ENCODE measurements at places on chromosomes 1 and 21. TPM values are rescaled to one million over a fixed set of nuclear protein-coding genes. Genes with fewer than 3 reads are reported as not detected.

TMPRSS3 gene
- not detected for total RNA-seq

GRCh38 chr1:44020464-44020863, 10.8 kb downstream of the SLC6A9 start:
- DNase-seq: peak; percentile 13

NDUFS5 gene
- total RNA-seq: 728 TPM

GRCh38 chr1:153306303-153307220, 6.2 kb downstream of the PGLYRP3 start:
- no peak for DNase-seq

DNA sequence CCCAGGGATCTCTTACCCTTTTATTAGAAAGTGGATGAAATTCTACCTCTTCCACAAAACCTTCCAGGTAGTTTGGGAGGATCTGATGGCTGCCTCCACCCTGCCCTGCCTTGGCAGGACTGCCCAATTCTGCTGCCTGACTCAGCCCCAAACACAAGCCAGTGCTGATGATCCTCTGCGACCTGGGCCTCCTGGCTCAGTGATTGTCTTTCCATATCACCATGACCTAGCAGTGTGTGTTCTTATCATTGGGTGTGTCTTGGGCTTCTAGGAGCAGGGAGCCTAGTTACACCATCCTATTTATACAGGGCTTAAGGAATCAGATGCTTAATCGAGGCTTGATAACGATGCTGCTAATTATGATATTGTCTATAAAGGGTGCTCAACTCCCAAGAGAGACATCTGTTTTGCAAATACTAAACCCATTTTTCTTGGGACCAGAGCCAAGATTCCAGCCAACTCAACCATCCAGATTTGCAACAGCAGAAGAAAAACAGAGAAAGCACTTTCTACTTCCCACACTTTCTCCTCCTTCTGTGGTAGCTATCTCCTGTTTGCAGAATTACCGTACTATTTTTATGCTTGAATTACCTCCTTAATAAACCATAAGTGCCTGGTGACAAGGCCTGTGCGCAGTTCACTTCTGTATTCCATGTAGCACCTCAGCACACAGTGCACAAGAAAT, 36.5 kb upstream of the KIF21B start:
- DNase-seq: peak; percentile 7

DNA sequence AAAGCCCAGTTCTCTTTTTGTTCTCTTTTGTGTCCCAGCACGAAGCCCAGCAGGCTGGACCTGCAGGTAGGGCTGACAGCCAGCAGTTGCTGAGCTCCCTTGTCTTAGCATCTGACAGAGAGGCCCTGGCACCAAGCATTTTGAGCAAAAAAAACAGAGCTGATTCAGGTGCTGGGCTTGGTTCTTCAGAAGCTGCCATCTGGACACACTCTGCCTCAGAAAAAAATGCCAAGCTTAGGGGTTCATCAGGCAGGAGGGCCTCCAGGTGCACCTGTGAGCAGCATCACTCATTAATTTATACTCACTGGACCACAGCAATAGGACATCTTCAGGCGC, 167.1 kb upstream of the PLD5 start:
- DNase-seq: no peak

HPDL gene
- not detected for total RNA-seq

DNA sequence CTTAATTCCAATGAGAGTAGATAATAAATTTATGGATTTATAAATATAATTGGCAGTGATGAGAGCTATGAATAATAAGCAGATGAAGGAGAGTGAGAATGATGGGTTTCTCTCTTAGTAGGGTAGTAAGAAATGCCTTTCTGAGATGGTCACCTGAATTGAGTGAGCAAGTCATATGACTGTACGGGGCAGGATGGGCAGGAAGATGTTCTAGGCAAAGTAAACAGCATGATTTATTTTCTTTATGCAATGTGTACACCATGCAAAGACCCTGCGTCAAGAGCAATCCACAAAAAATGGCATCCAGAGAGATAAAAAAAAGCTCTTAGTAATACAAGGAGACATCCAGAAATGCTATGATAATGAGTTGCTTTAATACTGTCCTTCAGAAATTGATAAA, 409.9 kb downstream of the HLX start:
- DNase-seq: no peak

DNA sequence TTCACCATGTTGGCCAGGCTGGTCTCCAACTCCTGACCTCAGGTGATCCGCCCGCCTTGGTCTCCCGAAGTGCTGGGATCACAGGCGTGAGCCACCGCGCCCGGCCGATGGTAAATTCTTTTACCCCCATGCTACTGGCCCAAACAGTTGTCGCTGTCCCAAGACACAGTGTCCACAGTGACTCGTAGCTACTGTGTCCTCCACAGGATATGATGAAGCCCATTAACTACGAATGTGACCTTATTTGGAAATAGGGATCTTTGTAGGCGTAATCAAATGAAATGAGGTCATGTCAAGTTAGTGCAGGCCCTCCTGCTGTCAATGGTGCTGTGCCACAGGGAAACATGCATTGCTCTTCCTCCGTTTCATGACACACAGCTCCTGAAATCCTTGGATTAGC, 8.5 kb downstream of the FNDC10 start:
- DNase-seq: no peak

PSEN2 gene
- 19.8 TPM for total RNA-seq

VWA5B1 gene
- 0.13 TPM for total RNA-seq

- no peak for DNase-seq
These were observed 8.3 kb downstream of the DISP3 start for GRCh38 chr1:11487196-11487751.

GRCh38 chr1:154599658-154600057, 8.3 kb downstream of the ADAR start:
- DNase-seq: no peak

- DNase-seq: no peak
These were observed 83.3 kb downstream of the CDC42BPA start for GRCh38 chr1:227234998-227235405.

SPATA46 gene
- total RNA-seq: not detected

TCHHL1 gene
- not detected for total RNA-seq

SH2D5 gene
- not detected for total RNA-seq

DNA sequence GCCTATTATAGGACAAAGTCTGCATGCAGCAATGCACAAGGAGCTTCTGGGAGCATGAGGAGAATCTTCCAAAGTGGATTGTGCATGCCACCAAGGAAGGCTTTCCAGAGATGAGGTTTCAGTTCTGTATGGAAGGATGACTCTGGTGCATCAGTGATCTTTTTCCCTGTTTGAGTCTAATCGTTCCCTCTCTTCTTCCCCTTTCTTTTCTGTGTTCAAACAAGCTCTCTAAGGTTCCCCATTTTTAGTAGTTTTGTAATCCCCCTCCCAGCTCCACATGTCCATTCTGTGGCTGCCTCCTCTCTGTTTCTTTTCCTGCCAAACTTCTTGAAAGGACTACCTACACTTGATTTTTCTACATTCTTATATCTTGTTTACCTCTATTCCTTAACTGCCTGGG, 43.3 kb upstream of the USP25 start:
- no peak for DNase-seq

GRCh38 chr1:173504268-173504667, 27.1 kb downstream of the PRDX6 start:
- DNase-seq: no peak

GRCh38 chr1:21631944-21632887, 36.9 kb downstream of the RAP1GAP start:
- DNase-seq: no peak

DNA sequence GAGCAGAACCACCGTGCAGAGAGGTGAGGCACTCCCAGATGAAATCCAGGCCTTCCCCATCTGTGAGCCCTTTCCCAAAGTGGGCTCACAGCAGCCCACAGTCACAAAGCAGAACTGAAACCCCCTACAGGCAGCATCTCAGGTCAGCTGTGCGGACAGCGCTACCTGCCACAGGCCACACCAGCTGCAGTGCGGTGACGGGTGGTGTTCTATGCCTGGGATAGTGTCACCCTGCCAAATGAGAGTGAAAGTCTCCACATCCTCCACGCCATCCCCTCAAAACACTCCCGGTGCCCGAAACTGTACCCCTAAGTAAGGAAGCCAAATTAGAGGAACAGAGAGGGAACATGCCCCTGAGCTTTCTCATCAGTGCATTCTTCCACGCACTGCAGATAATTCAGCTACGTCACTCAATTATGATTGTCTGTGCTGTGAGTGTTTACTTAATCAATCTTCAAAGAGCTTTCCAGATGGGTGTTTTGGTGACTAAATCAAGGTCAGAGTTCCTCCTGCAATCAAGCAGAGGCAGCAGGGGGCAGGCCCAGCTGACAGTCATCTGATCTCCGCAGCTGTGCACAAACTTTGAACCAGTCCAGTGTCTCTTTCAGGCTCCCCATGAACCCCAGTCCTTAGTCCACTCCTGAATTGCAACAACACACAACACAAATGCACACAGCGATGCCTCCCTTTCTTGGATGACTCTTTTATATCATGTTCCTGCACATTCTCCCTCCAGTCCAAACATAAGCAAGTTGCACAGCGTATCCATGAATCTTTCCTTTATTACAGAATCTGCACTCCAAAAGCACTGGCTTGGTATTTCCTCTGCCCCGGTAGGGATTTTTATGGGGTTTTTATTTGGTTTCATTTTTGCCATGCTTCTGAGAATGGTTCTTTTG, 150.0 kb downstream of the TOMM20 start:
- DNase-seq: peak; percentile 71

TIMM17A gene
- 76.5 TPM for total RNA-seq

ACOT7 gene
- 8.5 TPM for total RNA-seq

- no peak for DNase-seq
These were observed 102.7 kb upstream of the GCLM start for GRCh38 chr1:94011709-94012595.

DNA sequence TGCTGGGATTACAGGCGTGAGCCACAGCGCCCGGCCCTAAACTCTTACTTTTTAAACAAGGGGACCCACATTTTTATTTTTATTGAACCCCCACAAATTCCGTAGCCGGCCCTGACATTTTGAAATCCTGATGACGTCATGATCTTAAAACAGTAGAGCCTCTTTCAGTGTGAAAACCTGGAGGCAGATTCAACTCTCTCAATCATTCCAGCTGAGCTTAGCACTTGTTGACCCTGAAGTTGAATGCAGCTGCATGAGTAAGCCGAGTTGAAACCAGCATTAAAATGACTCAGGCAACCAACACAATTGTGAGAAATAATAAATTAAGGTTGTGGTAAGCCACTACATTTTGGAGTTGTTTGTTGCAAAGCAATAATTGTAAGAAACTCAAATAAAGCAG, 93.9 kb upstream of the ADGRL4 start:
- no peak for DNase-seq

TRIM67 gene
- total RNA-seq: 0.05 TPM
